ENCODE measurements at places on chromosomes 1 and 21.

- no peak for DNase-seq
Observed at GRCh38 chr1:116971965-116972673, 29.4 kb upstream of the CD101 start.

DNA sequence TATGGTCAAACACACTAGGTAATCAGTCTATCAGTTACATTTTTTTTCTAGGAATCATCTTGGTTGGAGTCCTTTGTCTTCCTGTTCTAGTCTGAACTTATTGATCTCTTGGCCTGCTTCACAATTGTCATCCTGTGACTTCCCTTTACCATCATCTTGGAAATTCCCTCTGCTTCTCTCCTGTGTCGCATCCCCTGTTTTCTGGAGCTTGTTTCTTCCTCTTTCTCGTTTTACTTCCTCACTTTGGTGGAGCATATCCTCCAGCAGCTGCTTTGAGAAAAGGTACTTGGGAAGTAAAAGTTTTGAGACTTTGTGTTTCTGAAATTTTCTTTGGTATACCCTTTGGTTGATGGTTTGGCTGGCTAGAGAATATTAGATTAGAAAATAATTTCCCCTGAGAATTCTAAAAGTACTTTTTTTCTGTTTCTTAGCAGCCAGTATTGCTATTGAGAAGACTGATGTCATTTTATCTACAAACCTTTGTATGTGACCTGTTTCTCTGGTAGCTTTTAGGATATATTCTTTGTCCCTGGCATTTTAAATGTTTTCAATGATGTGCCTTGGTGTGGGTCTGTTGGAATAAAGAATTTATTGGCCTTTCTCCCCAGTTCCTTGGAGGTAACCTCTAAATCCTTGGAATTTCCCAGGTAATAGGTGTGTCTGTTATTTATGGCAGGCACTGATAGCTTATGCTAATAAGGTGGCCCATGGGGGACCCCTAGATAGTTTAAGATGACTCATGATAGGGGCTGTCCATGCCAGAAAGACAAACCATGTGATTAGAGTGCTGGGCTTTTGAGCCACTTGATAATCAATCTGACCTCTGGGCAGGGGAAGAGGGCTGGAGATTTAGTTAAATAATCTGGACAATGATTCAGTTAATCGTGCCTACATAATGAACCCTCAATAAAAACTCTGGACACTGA, 6.1 kb upstream of the MYCL start:
- DNase-seq: no peak

DNA sequence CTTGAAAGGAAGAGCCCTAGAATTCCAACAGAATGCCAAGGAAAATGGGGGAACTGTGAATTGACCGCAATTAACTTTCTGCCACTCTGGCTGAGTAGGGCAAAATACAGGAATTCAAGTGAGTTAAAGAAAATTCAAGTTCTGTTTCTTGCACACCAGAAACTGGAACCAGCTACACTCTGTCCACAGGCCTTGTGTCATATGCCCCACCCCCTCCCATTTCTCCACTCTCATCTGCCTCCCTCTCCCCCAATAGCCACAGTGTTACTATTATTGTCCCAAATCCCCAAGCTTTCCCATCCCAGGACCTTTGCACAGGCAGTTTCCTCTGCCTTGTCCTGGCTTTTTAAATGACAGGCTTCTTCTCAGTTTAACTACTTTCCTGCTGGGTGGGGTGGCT, 4.3 kb upstream of the STK40 start:
- no peak for DNase-seq

DNA sequence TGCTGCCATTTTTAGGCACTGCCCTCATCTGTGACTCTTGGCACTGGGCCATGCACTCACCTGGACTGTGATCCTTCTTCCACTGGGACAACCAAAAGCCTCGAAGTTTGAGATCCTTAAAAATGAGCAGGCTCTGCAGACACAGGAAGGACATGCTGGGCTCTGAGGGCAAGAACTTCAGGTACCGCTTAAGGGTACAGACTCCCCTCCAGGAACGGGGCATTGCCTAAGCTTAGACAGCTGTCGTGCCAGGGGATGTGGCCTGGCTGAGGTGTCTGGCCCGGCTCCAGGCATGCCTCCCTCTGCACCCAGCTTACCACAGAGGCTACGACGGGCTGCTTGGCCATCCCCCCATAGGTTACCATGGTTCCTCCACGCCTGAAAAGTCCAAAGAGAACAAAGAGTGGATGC, 14.2 kb upstream of the SRSF4 start:
- no peak for DNase-seq

- DNase-seq: no peak
Observed at GRCh38 chr1:181452746-181453145, 30.6 kb upstream of the CACNA1E start.

DNA sequence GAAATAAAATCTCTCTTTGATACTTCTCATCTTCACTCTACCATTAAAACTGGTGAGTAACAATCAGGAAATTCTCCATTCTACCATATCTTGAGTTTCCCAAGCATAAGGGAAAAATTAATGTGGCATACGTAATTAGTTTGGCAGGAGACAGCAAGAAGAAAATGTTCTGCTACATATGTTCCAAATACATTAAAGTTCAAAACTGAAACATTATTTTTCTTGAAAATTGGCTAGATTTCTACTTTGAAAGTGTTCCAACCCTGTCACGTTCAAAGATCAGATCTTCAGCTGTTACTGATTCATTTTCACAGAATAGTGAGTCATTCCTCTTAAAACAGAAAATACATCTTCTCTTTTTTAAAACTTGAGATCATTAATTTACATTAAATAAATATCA, 48.5 kb downstream of the PIGK start:
- DNase-seq: no peak

DNA sequence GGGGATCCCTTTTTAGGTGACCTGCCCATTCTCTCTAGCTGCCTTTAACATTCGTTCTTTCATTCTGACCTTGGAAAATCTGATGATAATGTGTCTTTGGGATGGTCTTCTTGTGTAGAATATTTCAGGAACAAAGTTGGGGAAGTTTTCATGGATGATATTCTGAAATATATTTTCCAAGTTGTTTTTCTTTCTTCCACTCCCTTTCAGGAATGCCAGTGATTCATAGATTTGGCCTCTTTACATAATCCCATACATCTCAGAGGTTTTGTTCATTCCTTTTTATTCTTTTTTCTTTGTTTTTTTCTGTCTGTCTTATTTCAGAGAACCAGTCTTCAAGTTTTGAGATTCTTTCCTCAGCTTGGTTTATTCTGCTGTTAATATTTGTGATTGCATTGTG, 13.9 kb upstream of the SCMH1 start:
- DNase-seq: no peak

- DNase-seq: no peak
Observed at GRCh38 chr21:35477622-35478021, 428.5 kb upstream of the RUNX1 start.

GRCh38 chr21:31248598-31248997, 95.5 kb downstream of the TIAM1 start:
- DNase-seq: peak; percentile 13

GRCh38 chr1:9119745-9120144, 9.2 kb downstream of the GPR157 start:
- no peak for DNase-seq

DNA sequence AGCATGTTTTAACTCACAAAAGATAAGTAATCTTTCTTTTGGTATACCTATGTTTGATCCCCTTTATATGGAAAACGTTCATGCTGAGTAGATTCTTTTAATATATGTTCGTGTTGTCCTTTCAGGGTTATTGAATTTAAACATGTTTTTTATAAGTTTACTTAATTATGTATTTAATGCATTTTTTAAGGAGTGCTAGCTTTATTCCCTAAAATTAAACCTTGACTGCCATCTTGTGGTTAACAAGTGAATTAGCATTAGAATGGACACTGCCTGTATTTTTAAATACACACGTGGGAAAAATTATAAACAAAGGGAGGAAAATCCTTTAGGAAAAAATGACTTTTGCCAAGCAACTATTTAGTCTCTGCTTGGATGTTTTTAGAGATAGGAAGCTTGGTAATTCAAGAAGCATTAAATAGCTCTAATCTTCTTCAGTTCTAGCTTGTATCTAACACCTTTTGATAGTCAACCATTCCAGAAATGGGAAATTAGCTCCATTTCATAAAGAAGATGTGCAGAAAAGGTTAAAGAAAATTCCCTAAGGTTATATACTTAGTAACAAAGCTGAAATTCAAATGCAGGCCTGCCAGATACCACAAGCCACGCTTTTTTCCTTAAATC, 43.0 kb downstream of the UBE2U start:
- DNase-seq: no peak

DNA sequence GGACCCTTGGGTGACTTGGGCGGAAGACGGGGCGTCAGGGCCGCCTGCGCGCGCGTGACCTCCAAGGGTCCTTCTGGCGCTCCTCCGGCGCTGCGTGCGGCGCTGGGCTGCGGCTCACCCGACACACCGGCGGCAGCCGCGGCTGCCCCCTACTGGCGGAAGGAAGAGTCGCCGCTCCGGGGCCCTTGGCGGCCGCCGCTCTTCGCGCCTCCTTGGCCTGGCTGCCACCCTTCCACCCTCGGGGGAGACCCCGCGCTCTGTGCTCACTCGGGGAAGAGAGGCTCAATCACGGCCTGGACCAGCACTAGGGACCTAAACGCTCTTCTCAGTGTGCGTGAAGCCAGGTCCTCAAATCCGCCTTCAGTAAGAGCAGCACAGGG, 89.7 kb downstream of the DMRTA2 start:
- no peak for DNase-seq

DNA sequence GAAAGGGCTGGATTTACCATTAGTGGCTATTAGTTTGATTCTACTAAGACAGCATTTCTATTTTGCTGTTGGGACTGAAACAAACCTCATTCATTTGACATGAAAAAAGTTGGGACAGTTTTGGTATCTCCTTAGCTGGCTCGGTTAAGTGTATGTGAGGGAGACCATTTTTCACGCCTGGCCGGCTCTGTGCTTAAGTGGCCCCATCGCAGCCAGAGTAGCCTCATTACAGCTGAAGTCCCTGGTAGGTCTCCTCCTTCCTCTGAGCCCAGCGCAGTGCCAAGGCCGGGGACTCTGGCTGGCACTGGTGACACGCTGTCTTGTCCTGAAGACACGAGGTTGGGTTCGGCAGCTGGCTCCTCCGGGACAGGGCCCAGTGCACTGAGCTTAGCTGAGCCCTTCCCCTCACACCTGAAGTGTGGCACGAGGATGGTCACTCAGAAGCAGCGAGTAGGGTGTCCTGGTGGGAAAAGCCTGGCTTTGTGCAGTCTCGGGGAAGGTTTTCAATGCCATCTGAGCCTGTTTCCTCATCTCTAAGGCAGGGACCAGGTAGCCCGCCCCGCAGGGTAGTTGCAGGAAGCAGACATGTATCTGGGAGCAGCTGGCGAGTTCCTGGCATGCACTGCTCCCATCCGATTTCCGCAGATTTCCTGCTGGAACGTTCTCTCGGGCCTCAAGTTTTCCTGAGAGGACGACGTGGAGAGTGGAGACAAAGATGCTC, 196.5 kb downstream of the DYRK1A start:
- no peak for DNase-seq

DNA sequence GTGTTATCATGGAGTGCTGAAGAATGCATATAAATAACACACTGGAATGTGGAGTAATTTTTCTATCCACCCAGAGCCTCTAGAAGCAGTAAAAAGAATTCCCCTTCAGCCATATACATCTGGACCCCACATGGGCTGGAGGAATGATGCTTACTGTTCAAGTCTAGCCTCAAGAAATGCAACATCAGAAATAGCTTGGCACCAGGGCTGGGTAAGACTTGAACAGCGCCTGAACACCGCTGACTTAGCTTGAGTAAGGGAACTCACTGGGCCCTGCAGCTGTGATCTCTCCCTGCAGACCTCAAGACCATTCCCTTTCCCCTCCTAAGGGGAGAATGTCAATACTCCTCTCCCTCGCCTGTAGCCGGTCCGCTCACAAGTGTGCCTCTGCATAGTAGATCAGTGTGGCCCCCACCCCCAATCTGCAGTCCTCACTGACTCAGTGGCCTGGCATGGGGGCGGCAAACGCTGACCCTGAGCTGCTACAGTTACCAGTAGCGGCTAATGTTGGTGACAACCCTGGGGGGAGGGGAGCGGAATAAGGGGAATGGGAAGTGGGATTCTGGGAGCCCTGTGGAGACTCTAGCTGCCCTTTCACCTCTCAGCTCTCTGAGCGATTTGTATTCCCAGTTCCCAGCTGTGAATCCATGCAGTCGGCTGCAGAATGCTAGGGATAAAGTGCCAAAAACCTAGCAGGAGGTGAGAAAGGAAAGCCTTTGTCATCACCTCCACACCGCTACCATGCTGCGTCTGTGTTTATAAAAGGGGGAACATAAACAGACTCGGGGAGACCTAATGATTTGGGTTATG, 483.9 kb downstream of the DISC1 start:
- peak; percentile 75 for DNase-seq

DNA sequence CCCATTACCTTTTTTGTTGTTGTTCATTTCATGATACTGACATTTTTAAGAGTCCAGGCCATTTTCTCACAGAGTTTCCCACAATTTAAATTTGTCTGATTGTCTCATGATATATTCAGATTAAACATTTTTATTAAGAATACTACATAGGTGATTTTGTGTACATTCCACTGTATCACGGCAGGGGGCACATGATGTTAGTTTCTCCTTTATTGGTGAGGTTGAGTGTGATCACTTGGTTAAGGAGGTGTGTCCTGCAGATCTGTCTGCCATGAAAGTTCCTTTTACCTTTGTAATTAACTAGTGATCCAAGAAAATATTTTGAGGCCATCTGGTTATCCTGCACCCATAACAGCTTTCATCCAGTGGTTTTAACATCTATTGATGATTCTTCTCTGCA, 11.8 kb downstream of the RTCA start:
- DNase-seq: no peak

GRCh38 chr21:28489821-28490350, 502.8 kb downstream of the LTN1 start:
- DNase-seq: no peak

- DNase-seq: no peak
Observed at GRCh38 chr21:18468790-18469189, 65.2 kb upstream of the TMPRSS15 start.

GRCh38 chr1:26363549-26364448, 8.8 kb downstream of the ZNF683 start:
- DNase-seq: no peak

- DNase-seq: no peak
Observed at GRCh38 chr1:55244476-55245099, 29.4 kb upstream of the USP24 start.

GRCh38 chr1:109181807-109182163, 31.9 kb upstream of the SARS1 start:
- no peak for DNase-seq

DNA sequence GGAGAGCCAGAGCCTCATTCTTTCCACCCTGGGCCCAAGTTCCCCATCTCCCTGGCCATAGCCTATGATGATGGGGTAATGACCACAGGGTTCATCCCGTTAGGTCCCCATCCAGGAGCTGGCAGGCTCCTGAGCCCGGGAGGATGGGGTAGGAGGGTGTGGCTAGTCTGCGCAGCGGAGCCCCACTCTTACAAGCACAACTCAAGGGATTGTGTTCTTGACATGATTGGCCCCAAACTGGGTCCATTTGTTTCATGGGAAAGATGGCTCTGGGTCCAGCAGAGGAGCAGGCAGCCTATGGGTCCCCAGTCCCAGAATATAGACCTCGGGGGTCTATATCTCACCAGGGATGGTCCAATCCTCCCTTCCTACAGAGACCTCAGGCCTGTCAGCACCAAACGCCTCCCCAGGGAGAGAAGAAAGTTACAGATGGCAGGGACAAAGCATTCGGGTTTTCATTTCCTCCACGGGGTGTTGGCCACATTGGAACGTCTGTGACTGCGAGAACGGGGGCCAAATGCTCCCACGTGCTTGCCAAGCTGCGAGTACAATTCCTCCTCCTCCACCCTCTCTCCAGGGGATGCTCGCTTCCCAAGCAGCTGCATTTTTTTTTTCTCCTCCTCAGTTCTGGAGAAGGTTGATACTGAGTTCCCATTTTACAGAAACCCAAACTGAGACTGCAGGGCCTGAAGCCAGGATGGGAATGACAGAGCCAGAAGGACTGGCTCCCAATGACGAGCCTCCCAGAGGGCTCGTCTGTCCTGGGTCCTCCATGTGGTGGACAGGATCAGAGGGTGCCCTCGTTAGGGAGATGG, 71.0 kb downstream of the DHRS3 start:
- no peak for DNase-seq
